NCI-H446 (cell line): ENCODE measurements at places on chromosomes 6 and 20.

DNA sequence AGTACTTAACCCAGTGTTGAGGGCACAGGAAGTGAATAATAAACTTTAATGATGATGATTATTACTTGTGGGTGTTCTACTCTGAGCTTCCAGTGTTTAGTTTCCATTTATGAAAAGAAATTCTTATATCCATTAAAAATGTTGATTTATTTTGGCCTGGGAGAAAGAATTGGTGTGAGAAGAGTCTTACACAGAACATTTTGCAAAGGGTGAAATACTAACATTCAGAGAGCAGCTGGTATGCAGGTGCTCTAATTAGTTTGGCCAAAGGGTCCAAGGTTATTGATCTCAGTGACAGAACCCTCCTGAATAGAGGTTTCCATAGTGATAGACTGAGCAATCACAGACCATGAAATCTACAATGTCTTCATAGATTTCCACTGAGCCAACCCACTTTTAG, 4.4 kb downstream of the OSER1 start:
- DNase-seq: no peak

- no peak for DNase-seq
These were observed 120.8 kb upstream of the LGSN start for GRCh38 chr6:63440594-63440993.

GRCh38 chr6:127076466-127076865, 42.0 kb upstream of the RSPO3 start:
- DNase-seq: no peak

- peak; percentile 61 for DNase-seq
These were observed 103.0 kb downstream of the EDN3 start for GRCh38 chr20:59403261-59403961.

DNA sequence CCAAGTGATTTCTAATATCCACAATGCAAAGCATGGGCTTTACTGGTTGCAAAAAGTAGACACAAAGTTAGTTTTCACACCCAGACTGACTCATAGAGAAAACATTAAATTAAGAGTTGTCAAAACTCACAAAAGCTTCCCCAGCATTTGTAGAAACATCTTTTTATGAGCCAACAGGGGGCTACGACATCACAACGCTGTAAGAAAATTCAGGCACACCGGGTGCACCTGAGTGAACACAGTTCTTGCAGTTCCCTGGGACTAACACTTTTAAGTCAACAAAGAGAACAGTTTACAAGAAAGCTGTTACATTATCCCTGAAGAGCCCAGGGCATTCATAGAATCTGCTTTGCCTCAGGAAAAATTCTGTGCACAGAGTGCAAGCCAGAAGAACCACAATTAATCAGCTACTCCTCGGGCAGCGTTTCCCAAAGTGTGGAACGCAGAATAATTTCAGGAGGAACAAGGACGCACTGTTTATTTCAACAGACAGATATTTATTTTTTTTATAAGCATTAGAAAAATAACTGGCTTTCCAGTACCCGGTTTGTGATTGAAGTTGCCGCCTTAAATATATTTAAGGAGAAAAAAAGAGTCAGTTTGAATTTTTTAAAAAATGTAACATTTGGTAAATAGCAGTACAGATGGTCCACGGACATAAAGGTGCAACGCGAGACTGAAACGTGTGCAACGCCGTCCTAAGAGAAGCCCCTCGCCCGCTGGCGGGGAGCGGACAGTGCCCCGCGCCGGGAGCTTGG, 1.2 kb downstream of the NCOA5 start:
- no peak for DNase-seq

- DNase-seq: no peak
These were observed 138.1 kb upstream of the PTPN1 start for GRCh38 chr20:50371878-50372769.

GRCh38 chr6:155599561-155599960, 143.9 kb upstream of the NOX3 start:
- DNase-seq: no peak

DNA sequence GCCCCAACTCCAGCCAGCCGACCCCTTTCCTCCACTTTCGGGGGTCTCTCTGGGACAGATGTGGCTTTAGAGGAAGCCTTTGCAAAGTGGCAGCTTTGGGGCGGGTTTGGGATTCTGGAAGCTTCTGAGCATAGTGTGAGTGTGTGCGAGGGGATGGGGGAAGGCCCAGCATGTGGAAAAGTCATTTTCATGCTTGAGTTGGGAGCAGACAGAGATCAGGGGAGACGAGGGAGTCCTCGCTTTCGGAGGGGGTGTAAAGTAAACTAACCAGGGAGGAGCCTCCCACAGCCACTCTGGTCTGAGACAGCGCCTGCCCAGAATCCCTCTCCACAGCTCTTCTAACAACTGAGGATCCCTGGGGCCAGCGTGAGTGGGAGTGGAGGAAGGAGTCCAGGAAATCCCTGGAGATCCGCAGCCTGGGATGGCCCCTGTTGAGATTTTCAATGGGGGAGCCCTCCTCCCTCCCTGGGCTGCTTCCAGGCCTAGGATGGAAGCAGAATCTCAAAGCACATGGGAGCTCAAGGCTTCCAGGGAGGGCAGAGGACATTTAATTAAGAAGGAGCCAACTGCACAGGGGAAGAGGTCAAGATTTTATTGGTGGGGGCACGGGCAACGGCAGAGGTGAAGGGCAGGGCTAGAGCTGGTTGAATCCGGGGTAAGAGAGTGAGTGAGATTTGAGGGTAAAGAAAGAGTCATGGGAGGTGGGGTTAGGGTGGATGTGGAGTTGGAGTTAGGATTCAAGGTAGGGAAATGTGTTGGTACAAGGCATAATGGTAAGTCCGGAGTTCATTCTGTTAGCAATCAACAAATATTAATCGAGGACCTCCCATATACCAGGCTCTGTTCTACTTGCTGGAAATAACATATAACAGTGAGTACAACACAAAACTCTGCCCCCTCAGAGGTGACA, 102.3 kb upstream of the FOXP4 start:
- no peak for DNase-seq

GRCh38 chr6:36969240-36969691, 14.7 kb downstream of the PI16 start:
- DNase-seq: no peak

- DNase-seq: no peak
These were observed 121.3 kb downstream of the STXBP5 start for GRCh38 chr6:147325557-147325956.

DNA sequence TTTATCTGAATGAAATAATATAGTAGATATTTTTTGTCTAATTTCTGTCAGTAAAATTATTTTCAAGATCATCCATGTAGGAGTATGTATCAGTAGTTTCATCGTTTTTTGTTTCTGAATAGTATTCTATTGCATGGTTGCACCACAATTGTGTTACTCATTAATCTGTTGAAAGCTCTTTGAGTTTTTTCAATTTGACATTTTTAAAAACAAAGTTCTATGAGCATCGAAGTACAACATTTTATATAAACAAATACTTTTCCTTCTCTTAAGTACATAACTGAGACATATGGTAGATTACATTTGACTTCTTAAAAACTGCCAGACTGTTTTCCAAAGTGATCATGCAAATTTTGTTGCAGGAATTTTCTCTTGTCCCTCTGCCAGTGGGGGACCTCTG, 1113.1 kb upstream of the CITED2 start:
- no peak for DNase-seq

- DNase-seq: no peak
These were observed 32.1 kb downstream of the HECA start for GRCh38 chr6:139166956-139167313.

DNA sequence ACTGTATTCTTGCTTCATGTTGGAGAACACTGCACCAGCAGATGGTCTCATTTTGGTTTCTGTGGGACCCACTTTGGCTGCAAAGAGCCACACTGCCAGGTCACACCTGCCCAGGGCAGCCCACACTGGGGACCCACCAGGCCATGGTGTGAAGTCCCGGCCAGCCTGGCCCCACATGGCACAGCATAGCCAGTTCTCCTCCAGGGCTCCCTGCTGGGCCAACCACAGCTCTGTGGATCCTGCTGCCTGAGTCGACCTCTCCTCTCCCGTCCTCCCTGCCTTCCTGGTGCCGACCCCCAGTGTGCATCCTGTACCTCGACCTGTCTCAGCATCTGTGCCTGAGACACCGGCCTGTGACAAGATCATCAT, 3.0 kb downstream of the ARFRP1 start:
- no peak for DNase-seq

DNA sequence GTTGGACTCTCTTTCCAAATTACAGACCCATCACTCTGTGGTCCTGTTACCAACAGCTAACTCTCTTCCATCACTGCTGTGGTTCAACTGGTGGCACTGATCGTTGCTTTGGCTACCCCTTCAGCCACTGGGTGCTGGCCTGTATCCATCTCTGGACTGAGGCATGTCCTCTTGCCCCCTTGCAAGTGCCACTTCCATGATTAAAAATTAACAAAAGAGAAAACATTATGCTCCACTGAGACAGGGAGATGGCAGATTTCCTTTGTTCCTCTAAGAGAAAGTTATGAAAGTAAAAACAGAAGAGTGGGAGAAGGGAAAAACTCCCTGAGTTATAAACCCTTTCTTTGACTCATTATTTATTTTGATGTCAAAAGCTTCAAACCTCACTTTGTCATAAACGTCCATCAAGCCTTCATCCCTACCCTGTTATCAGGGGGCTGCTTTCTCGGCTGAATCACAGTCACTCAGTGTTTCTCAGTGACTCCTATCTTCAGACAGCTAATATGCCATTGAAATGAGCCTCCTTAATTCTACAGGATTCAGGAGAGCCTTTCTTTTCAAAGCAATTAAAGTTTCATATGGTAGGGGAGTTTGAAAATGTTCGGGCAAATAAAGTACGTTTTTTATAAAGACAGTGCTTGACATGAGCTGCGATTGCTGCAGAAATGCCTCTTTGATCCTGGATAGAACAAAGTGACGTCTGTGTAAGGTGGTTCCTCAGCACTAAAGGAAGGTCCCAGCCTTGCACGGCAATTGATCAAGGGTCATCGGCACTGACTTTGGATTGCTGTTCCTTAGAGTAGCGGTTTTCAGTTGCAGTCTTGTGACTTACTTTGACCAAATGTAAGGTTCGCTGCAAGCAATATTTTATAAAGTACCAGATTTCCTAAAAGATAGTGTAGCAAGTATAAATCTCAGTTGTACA, 49.9 kb upstream of the PBOV1 start:
- DNase-seq: no peak

DNA sequence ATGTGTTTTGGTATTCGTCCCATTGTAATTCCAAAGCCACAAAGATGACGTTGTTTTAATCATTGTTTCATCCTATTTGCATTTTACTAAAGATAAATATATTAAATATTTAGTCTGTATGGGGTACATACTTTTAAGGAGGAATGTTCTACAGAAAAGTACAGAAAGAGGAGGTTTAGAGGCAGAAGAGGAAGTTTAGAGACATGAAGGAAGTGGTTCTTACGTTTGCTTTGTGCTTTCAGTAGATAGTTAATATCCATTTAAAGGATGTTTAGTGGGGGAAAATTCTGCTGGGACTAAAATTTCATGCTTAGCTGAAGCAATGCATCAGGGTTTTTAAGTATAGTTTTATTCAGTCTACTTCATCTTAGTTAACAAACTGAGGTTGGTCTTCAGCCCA, 116.6 kb downstream of the CRYBG1 start:
- DNase-seq: no peak

DNA sequence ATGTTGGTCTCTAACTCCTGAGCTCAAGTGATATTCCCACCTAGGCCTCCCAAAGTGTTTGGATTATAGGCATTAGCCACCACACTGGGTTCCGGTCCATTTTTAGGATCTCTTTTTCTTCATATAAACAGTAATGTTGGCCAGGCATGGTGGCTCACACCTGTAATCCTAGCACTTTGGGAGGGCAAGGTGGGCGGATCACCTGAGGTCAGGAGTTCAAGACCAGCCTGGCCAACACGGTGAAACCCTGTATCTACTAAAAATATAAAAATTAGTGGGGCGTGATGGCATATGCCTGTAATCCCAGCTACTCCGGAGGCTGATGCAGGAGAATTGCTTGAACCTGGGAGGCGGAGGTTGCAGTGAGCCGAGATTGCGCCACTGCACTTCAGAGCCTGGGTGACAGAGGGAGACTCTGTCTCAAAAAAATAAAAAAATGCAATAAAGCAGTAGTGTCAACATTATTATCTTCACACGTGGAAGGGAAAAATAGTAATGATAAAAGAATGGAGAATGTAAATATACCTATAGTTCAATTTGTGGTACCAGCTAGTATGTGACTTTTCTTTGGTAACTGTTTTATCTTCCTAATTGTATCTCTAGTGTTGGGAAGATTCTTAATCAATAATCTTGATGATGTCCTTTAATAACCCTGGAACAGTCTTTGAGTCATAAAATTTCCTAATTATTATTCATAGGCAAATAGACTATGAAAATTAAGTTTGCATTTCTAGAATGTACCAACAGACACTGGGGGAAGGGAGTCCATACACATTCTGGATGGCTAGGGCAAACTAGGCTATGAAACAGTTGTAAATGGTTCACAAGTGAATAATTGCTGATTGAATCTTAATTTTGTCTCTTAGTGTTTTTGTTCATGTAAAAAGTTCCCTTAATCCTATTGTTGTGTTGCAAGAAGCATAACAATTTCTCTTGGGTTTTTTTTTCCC, 3.6 kb downstream of the PARD6B start:
- no peak for DNase-seq
